ENCODE measurements at places on chromosomes 7 and 10. TPM values are rescaled to one million over a fixed set of nuclear protein-coding genes. Genes with fewer than 3 reads are reported as not detected.
A peak's percentile ranks its signal among the peaks of the same experiment; 100 is the strongest.

The PDK4 gene
- not detected for polyA plus RNA-seq

DNA sequence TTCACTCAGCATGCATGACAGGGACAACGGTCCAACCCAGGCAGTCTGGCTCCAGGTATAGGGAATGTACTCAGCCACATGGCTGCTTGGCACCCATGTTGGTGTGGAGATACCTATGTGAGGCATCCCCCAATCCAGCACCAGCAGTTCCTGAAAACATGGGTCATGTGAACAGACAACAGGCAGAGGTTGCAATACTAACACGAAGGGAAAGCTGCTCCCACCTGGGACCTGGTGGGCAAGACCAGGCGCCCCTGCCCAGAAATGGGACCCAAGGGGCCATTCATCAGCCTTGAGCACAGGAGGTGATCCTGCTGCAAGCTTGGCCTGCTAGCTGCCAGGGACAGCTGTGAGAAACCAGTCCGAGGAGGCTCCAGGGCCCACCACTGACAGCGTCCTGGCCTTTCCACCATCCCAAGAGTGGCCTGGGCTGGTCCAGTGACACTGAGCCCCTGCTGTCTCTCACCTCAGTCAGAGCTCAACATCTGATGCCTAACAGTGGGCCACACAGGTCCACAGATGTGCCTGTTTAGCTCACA is 142.3 kb downstream of the ARHGAP22 start:
- no peak for DNase-seq

- DNase-seq, result no peak
These were observed 96.4 kb downstream of the FGFR2 start for GRCh38 chr10:121501796-121502195.

GRCh38 chr10:104099941-104100340 is 14.3 kb upstream of the COL17A1 start:
- peak; percentile 22 for DNase-seq

DNA sequence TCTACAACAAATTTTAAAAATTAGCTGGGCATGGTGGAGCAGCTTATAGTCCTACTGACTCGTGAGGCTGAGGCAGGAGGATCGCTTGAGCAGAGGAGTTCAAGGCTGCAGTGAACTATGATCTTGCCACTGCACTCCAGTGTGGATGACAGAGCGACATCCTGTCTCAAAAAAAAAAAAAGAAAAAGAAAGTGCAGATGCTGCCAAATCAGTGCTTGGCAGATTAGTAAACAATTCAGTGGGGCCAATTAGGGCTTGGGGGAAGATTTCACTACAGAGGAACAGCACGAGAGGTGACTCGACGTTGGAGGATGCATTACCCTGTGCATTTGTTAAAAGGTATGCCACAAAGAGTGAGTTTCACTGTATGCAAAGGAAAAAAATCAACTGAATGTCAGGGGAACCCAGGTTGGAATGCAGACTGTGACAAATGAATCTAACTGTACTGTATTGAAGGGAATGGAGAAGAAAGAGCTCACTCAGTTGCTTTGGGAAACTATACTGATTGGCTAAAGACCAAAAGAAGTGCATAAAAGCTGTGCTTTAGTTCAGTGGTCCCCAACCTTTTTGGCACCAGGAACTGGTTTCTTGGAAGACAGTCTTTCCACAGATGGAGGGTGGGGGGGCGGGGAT is 31.6 kb downstream of the GARIN1A start:
- no peak for DNase-seq

DNA sequence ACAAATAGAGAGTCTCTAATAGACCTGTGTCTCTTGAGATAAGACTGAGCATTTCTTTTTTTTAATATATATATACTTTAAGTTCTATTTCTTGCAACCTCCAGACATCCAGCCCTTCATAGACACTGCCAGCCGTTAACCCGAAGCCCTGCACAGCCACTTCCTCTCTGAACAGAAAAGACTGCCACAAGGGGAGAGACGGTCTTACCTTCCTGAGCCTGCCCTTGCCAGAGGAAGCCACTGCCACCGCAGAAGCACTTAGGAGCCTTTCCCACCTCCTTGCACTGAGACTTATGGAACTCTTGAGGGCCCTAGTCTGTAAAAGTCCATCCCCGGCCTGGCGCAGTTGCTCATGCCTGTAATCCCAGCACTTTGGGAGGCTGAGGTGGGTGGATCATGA is 31.8 kb upstream of the PRSS1 start:
- DNase-seq, result no peak

DNA sequence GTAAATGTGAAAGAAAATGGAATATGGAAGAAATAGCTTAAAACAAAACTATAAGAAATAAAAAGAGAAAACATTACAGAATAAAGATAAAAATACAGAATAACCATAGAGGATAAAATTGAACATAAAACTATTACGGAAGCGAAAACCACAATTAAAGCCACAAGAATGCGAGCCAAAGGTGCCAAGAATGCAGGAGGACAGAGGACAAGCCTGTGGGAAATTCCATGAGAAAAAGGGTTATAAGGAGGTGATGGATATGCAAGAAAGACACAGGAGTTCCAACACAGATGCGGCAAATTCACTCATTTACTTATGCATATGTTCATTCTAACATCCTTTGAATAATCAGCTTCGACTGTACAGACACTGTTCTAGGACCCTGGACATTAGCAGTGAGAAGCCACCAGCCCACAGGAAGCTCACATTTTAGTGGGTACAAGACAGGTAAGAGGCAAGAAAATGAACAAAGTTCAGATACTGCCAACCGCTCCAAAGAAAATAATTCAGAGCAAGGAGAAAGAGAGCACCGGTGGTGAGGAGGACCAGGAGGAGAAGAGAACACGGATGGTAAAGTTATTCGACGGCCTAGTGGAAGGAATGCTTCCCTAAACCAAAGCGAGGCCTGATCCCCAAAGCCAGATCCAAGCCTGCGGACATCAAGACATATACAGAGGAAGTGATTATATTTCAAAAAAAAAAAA is 213.7 kb upstream of the MGMT start:
- no peak for DNase-seq

All from foreskin keratinocyte (primary cell).